ENCODE measurements at places on chromosomes 2 and 18. TPM values are rescaled to one million over a fixed set of nuclear protein-coding genes. Genes with fewer than 3 reads are reported as not detected.

- DNase-seq = no peak
Observed at GRCh38 chr18:13451213-13451540, 232.6 kb downstream of the LDLRAD4 start.

DNA sequence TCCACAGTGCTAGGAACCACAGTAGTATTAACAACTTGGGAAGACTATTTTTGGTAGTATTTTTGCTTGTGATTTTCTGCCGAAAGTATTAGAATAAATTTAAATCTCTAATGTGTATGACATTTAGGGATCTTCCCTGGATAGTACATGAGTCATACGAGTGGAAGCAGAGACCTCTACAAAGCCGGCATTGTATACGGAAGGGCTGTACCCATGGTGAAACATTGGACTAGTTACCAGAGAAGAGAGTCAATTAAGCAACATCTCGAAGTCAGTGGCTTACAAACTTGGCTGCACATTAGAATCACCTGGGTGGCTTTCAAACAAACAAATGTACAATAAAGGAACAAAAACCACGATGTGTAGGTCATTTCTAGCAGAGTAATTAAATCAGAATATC, 1131.7 kb upstream of the LRRTM1 start:
- DNase-seq = no peak

PSTPIP2 gene
- polyA plus RNA-seq = 7.5 TPM

MSTN gene
- 0.05 TPM for polyA plus RNA-seq

TRAPPC8 gene
- 12.4 TPM for polyA plus RNA-seq

GRCh38 chr18:2986150-2986865, 26.6 kb downstream of the LPIN2 start:
- no peak for DNase-seq

GRCh38 chr2:11768946-11769345, 22.5 kb downstream of the LPIN1 start:
- peak; percentile 35 for DNase-seq

DNA sequence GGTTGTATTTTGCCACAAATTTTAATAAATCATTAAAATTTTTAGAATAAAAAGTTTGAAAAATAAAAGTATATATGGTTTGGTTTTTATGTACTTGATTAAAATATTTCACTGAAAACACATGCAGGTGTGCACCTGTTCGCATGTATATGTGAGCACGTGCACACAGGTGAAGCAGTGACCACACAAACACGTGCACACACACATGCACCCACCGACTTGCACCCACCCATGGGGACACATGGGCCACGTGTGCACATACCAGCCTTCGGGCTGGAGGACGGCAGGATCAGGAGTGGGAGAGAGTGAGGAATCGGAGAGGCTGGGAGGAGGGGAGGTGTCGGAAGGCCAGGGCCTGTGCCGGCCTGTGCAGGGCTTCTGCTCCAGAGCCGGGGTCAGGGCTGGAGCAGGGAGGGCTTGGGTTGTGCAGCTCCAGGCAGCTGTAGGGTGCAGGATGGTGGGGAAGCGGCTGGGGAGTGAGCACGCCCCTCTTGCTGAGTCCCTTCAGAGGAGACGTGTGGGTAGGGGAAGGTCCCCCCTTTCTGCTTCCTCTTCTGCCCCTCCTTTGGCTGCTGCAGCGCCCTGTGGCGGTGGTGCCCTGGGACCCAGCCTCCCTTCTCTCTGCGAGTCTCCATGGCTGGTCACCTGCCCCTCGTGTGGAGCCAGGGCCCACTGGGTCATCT, 106.9 kb upstream of the HDAC4 start:
- no peak for DNase-seq

DNA sequence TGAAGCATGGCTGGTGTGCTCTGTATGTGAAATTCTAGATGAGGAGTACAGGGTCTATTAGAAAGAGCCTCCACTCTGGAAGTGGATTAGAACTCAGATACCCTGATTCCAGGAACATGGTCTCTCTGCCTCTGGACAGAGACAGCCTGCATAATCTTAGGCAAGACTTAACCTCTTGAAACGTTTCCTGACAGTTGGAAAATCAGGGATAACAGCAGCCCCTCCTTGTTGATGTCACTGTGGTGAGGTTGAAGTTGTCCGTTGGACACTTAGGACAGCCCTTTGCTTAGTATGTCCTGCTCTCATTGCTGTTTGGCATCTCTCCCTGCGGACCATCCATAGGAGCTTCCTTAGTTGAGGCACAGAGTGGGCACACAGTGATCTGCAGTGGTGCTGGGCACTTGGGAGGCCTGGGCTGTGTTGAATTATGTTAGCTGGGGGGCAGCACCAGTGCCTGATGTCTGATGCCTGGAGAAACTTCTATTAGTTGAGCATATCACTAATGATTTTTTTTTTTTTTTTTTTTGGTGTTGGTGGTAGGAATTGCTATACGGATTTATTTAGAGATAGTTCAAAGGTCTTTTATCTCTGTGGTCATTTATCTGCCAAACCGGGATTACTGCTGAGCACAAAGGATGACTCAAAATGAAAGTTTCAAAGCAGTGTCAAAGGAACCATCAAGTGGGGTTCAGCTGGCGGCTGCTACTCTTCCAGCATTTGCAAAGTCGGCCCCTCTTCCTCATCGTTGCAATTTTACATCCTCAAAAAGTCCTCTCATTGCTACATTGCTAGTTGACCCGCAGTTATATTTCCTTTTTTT, 28.8 kb downstream of the SETBP1 start:
- no peak for DNase-seq

- no peak for DNase-seq
Observed at GRCh38 chr2:207725873-207726578, 14.6 kb downstream of the CCNYL1 start.

FER1L5 gene
- 0.16 TPM for polyA plus RNA-seq

DSG4 gene
- not detected for polyA plus RNA-seq

GRCh38 chr18:34847408-34847807, 137.3 kb downstream of the DTNA start:
- DNase-seq = no peak

- DNase-seq = no peak
Observed at GRCh38 chr2:63049970-63050333, 678 bp upstream of the OTX1 start.

DNA sequence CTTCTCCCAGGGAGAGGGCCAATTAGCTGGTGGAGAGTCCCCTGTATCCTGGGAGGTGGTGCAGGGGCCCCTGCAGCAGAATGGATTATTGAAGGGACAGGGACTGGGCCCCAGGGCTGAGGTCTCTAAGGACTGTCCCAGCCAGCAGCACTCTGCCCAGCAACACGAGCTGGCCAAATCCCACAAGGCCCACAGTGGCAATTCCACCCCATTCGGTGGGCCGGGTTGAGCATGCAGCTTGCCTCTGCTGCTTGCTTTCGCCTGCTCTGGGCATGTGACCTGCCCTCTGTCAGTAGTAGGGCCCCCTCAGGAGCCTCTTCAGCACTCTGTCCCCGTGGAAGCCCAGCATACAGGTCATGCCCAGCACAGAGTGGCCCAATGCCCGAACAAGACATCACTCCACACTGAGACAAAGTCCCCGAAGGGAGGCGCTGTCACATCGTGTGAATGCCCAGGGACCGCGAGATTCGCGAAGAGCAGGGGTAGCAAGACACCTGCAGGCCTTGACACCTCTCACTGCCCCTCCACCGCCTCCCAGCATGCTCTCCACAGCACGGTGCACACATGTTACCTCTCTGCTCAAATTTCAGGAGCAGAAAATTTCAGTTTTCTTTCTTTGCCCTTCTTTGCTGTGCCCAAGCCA, 65.4 kb downstream of the CRACDL start:
- no peak for DNase-seq

GRCh38 chr2:106195981-106196380, 1.9 kb upstream of the UXS1 start:
- no peak for DNase-seq

DNAJC10 gene
- polyA plus RNA-seq = 24.6 TPM

DNA sequence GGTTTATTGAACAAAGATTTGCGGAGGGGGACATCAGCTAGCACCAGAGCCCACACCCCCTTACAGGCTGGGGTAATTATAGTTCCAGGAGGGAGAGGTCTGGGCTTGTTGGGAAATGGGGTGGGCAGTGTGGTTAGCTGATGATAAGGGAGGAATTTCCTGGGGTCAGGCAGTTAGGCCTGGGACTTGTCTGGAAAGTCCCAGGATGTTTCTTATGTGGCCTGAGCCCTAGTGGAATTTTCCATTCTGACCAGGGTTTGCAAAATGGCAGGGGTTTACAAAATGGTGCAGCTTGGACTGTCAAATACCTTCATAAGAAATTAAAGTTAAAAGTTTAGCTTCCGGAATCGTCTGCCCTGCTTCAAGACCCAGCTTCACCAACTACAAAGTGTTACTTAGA, 199.1 kb downstream of the FBXO15 start:
- no peak for DNase-seq

Data from lung (tissue), 17 donors.